ENCODE measurements at places on chromosomes 5 and 9.

GRCh38 chr5:53323943-53324642, 156.3 kb upstream of the FST start:
- DNase-seq, result no peak

DNA sequence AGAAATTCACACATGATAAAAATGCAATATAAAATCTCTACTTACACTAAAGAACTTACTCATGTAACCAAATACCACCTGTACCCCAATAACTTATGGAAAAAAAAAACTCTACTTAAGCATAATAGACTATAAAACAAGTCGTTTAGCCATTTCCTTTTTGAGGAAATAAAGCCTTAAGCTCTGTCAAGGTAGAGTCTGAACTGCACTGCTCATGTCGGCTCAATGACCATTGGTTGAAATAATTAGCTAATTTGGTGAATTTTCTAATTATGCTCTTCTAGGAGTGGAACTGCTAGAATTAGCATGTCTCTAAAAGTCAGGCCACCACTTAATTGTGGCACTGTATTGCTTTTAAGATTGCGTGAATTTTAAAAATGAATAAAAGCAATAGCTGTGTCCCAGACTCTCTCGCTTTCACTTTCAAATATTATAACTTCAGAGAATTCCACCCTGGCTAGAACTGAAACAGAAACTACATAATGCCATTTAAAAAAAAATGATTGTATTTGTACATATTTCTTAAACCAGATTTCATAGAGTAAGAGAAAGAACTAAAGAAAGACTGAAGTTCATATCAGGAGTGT, 113.0 kb upstream of the PCA3 start:
- DNase-seq, result no peak

GRCh38 chr5:14109771-14110170, 33.4 kb upstream of the TRIO start:
- no peak for DNase-seq

DNA sequence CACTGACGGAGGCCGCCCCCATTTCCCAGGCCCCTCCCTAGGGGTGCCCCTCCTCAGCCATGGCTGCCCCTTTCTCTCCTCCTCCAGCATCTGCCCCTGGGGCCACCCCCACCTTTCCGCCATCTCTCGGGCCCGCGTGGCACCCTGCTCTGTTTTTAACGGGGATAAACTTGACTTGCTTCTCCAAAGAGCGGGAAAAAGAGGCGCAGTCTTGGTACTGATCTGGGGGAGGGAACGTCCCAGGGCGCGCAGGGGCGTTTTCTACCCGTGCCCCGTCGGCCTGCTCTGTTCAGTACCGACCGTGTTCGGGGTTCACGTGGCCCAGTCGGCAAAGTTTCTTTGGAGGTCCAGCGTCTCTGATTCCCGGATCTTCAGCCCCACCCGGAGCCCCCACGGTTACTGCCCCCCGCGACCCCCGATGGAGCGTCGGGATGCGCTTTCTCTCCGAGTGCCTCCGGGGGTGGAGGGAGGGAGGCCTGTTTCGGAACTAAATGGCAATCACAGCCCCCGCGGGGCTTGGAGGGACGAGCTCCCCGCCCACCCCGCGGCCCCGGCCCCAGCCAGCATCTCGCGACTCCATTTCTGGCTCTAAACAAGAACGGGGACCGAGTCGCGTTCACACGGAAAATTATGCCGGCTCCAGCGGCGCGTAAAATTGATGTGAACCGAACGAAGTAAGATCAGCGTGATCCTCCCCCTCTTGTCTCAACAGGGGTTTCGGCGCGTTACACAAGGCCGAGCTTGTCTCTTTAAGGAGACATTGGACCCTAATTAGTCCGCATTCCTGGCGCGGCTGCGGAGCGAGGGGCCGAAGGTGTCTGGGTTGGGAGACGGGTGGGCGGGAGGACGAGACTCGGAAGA, 1.1 kb upstream of the TLE4 start:
- no peak for DNase-seq

- no peak for DNase-seq
Measured at GRCh38 chr5:119220576-119221197, 135.1 kb upstream of the TNFAIP8 start.

- DNase-seq, result no peak
Measured at GRCh38 chr5:10756549-10756948, 4.5 kb downstream of the DAP start.

DNA sequence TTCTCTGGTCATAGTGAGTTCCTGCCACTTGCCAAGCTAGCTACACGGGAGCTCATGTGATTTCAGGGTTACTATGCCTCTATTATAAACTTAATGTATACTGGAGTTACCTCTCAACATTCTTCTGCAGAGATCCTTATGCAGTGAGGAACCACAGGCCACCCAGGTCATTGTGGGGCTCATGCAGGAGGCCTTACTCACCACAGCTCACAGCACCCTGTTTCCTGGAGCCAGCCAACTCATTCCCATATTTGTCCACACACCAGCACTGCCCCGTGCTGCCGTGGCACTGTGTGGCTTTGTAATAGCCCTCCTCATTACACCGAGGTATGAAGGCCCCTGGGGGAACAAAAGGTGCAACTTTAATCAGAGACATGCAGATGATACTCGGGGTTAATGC, 520.0 kb downstream of the SPOCK1 start:
- no peak for DNase-seq

DNA sequence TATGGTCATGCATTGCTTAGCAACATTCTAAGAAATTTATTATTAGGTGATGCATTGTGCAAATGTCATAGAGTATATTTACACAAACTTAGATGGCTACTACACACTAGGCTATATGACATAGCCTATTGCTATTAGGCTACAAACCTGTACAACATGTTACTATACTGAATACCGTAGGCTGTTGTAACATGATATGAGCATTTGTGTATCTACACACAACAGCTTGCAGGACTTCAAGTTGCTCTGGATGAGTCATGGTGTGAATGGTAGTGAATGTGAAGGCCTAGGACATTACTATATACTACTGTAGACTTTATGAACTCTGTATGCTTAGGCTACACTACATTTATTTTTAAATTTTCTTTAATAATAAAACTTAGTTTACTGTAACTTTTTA, 107.2 kb upstream of the MAMDC2 start:
- DNase-seq, result no peak

DNA sequence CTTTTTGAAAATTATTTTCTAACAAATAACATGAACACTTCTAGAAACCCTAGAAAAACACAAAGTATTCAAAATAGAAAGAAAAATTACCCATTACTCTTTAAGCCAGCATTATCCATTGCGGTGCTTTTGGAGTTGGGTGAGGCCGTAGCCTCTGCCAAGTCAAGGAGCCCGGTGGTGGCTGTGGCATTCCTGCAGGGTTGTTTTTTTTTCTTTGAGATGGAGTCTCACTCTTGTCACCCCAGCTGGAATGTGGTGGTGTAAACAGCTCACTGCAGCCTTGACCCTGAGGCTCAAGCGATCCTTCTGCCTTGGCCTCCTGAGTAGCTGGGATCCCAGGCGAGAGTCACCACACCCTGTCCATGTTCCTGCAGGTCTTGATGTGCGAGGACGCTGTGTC, 8.2 kb upstream of the AHRR start:
- DNase-seq, result no peak

GRCh38 chr9:9645006-9645405, 967.8 kb downstream of the PTPRD start:
- no peak for DNase-seq

- peak; percentile 70 for DNase-seq
Measured at GRCh38 chr5:116554764-116555163, 19.9 kb downstream of the SEMA6A start.

Measured in globus pallidus (tissue), 1 donor.